Muscle of leg (tissue), 16 donors: ENCODE measurements at places on chromosomes 3 and 15. TPM values are rescaled to one million over a fixed set of nuclear protein-coding genes. Genes with fewer than 3 reads are reported as not detected.
A peak's percentile ranks its signal among the peaks of the same experiment; 100 is the strongest.

GRCh38 chr15:48537271-48538113 lies 108.0 kb downstream of the FBN1 start:
- peak; percentile 91 for DNase-seq

DNA sequence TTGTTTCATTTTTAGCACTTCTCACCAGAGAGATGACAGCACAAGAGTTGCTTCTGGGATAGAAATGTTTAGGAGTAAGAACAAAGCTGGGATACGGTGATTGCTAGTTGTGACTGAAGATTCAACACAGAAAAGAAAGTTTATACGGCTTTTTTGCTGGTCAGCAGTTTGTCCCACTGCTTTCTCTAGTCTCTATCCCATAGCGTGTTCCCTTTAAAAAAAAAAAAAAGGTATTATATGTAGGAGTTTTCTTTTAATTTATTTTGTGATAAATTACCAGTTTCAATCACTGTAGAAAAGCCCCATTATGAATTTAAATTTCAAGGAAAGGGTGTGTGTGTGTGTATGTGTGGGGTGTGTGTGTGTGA lies 48.0 kb downstream of the PGPEP1L start:
- no peak for DNase-seq

The CXCR6 gene
- total RNA-seq, result 0.04 TPM

GRCh38 chr3:65733459-65733858 lies 305.3 kb downstream of the MAGI1 start:
- no peak for DNase-seq

The NDN gene
- total RNA-seq, result 200 TPM

GRCh38 chr15:40909662-40910630 lies 15.7 kb downstream of the VPS18 start:
- peak; percentile 51 for DNase-seq

The LRRC2 gene
- total RNA-seq, result 4.1 TPM

GRCh38 chr15:40054855-40055575 lies 16.0 kb upstream of the SRP14 start:
- peak; percentile 83 for DNase-seq
